ENCODE measurements at places on chromosomes 5 and 9. TPM values are rescaled to one million over a fixed set of nuclear protein-coding genes. Genes with fewer than 3 reads are reported as not detected.

The PRR16 gene
- total RNA-seq = not detected

The ST8SIA4 gene
- 0.20 TPM for total RNA-seq

The CCNH gene
- total RNA-seq = 38.0 TPM

The ORM2 gene
- not detected for total RNA-seq

The PCDHGB1 gene
- 1.9 TPM for total RNA-seq

The PPP2R2B gene
- 0.12 TPM for total RNA-seq

The MARCOL gene
- total RNA-seq = not detected

The ZNF366 gene
- not detected for total RNA-seq

The SLC22A5 gene
- total RNA-seq = 47.5 TPM

The ESM1 gene
- total RNA-seq = not detected

The GGTA1 gene
- not detected for total RNA-seq

The SV2C gene
- not detected for total RNA-seq

The PCDHAC1 gene
- total RNA-seq = 2.3 TPM

The TEX48 gene
- total RNA-seq = not detected

The IRX4 gene
- total RNA-seq = 0.39 TPM

The BICD2 gene
- total RNA-seq = 29.3 TPM

The CCDC192 gene
- not detected for total RNA-seq

The CRHBP gene
- not detected for total RNA-seq

The CTNND2 gene
- not detected for total RNA-seq

The C8G gene
- 2.4 TPM for total RNA-seq

The LCNL1 gene
- total RNA-seq = 0.10 TPM

The FOXD4L4 gene
- total RNA-seq = not detected

The IRX2 gene
- 2.1 TPM for total RNA-seq

The ARHGEF39 gene
- 16.1 TPM for total RNA-seq

The GRK6 gene
- 25.5 TPM for total RNA-seq

The KLHL3 gene
- 0.09 TPM for total RNA-seq

The GPRIN1 gene
- total RNA-seq = 9.1 TPM

The LRRC19 gene
- not detected for total RNA-seq

The SLC9A3 gene
- total RNA-seq = 2.6 TPM

The IL11RA gene
- 6.3 TPM for total RNA-seq

The TLX3 gene
- not detected for total RNA-seq

The LEAP2 gene
- 0.90 TPM for total RNA-seq

The CTSL gene
- total RNA-seq = 662 TPM

The PPP2CA gene
- total RNA-seq = 267 TPM

The SLC46A2 gene
- total RNA-seq = not detected

The APBA1 gene
- total RNA-seq = 0.31 TPM

The PCYOX1L gene
- 2.4 TPM for total RNA-seq

The OTP gene
- total RNA-seq = 0.05 TPM

The ITGA2 gene
- total RNA-seq = 10.4 TPM

The CDC23 gene
- total RNA-seq = 25.5 TPM

The AFF4 gene
- total RNA-seq = 32.1 TPM

The NOTCH1 gene
- total RNA-seq = 12.3 TPM

The GMCL2 gene
- not detected for total RNA-seq

The CACFD1 gene
- total RNA-seq = 4.9 TPM

The PCDHGB3 gene
- 0.18 TPM for total RNA-seq

The PLPP7 gene
- total RNA-seq = not detected

The TMEM171 gene
- total RNA-seq = 6.8 TPM

The IL3 gene
- not detected for total RNA-seq

The ANXA2R gene
- total RNA-seq = 2.5 TPM

The CCNJL gene
- total RNA-seq = 10.0 TPM

The PCDHGA6 gene
- 0.24 TPM for total RNA-seq

The PHF2 gene
- 16.9 TPM for total RNA-seq

The CNTFR gene
- not detected for total RNA-seq

The HAPLN1 gene
- not detected for total RNA-seq
